ENCODE measurements at places on chromosomes 16 and 17. TPM values are rescaled to one million over a fixed set of nuclear protein-coding genes. Genes with fewer than 3 reads are reported as not detected.

- peak; percentile 70 for DNase-seq
Observed at GRCh38 chr17:64736804-64737492, 74.8 kb upstream of the SMURF2 start.

GRCh38 chr17:8632061-8632460 is 1.5 kb upstream of the MYH10 start:
- no peak for DNase-seq

DNA sequence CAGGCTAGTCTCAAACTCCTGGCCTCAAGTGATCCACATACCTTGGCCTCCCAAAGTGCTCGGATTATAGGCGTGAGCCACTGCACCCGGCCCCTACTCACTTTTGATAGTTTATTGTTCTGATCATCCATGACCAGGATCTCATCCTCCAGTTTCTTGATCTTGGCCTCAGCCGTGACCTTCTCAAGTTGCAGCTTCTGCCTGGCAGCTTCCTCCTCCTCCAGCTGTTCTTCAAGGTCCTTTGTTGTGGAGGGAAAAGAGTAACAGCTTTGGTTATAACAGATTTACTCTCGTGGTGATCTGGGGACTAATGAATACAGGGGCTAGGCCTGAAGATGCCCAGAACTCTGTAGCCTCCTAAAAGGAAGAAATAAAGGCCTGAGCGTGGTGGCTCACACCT is 89.9 kb downstream of the NDE1 start:
- DNase-seq = no peak

GRCh38 chr16:31484491-31485171 is 1.7 kb downstream of the SLC5A2 start:
- no peak for DNase-seq

Gene SLC25A19
- 119 TPM for total RNA-seq
